ENCODE measurements at places on chromosomes 16 and 17.

DNA sequence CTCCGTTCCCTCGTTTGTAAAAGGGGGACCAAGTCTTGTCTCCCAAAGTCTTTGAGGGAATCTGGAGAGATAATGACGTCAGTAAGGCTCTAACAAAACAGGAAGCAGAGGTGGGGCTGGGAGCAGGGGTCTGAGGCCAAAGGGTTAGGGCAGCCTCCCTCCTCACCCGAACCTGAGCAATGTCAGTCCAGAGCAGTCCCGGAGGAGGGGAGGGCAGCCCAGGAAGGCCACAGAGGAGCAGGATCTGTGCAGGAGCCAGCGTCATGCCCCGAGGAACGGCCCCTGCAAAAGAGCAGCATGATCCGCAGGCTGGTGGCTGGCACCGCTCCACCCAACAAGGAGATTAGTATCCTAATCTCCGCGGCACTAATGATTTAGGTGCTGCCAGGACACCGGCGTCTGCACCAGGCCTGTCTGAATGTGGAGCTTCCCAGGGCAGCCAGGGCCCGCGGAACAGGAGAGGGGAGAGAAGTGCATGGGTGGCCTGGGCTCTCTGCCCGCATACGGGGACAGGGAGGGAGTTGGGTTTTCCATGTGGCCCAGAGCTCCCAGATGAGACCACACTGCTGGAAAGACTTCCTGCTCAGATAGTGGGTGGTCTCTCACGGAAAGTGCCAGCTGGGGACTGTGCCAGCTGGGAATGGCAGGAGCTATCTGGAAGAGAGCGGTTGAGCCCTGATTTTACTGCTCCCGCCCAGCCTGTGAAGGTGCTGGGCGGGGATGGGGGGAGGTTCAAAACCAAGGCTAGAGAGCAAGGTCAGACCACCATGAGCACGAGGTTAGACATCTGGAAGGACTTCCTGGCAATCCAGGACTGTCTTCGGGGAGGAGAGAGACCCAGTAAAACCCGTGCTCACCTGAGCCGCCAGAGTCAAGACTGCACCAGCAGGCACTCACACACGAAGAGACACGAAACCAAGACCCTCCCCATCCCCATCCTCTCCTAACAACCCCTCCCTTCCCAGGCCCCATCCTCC lies 11.0 kb upstream of the KRT17 start:
- no peak for DNase-seq

DNA sequence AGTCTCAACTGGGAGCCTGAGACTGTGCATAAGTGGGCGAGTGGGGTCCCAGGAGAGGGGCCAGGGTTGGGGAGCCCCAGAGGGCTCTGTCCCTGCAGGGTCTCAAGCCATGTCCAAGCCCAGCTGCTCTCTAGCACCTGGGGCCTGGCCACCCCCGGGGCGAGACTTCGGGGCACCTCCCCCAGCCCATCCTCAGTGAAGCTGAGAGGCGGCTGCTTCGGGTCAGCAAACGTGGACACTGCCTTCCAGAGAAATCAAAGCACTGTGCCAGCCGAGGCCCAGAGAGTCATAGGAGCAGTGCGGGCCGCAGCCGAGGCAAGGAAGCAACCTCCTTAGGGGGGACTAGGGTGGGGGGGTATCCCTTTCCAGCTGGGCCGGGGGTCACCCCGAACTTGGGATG lies 77.5 kb downstream of the ENGASE start:
- no peak for DNase-seq

GRCh38 chr16:13102401-13102800 lies 201.0 kb downstream of the SHISA9 start:
- no peak for DNase-seq

DNA sequence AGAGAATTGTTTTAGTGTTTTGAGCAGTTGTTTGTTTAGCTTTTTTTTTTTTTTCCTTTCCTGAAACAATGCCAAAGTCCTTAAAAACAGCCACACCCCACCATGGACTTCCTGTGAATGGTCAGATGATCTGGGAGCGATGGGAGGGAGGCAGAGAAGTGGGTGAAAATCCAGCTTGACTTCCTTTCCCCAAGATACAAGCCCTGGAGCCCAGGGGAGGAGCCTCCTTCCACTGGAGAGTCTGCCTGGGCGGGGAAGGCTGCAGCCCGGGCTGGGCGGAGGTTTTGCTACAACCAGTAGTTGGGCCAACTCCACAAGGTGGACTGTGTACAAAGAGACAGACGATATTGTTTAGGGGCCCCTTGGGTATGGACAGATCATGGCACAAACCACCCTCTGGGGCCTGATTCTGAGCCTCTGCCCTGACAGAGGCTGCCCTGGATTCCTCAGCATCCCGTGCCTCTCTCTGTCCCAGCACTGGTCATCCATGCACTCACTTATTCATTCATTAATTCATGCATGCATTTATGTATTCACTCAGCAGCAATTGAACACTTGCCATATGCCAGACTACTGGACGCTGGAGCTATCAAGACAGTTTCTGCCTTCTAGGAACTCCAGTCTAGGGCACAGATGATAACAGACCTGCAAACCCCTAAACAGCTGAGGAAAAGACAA lies 29.8 kb downstream of the WSB1 start:
- DNase-seq: no peak

GRCh38 chr17:36935671-36936454 lies 1.4 kb upstream of the LHX1 start:
- no peak for DNase-seq
